ENCODE measurements at places on chromosomes 16 and 17.

DNA sequence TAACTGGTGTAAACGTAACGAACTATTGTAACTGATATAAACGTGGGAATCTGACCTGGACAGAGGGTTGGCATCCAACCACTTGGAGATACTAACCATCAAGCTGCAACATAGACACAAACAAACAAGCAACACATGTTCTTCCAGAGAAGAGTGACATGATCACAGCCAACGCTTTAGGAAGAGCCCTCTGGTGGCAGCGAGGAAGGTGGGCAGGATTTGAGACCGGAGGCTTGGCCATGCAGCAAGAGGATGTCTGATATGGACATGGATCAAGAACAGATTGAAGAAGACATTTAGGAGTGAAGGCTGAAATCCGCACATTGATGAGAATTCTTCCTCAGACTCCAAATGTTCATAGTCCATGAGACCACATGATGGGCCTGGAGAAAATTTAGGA lies 40.3 kb upstream of the TNRC6A start:
- DNase-seq = peak; percentile 21

DNA sequence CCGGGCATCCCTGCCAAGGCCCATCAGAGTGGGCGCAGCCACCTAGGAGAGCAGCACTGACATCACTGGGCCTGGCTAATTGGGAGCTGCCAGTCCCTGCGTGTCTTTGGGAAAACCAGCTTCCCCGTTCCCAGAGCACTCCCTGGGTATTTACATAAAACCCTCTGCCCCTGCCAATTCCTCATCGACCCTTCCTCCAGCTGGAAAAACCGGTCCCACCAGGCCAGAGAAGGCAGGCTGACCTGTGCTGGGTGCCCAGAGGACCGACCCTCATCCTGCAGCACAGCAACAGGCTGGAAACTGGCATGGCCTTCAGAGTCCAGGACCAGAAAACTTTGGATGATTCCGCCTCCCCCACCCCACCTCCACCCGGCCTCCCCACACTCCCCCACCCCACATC lies 8.2 kb upstream of the FOXN1 start:
- DNase-seq = no peak

DNA sequence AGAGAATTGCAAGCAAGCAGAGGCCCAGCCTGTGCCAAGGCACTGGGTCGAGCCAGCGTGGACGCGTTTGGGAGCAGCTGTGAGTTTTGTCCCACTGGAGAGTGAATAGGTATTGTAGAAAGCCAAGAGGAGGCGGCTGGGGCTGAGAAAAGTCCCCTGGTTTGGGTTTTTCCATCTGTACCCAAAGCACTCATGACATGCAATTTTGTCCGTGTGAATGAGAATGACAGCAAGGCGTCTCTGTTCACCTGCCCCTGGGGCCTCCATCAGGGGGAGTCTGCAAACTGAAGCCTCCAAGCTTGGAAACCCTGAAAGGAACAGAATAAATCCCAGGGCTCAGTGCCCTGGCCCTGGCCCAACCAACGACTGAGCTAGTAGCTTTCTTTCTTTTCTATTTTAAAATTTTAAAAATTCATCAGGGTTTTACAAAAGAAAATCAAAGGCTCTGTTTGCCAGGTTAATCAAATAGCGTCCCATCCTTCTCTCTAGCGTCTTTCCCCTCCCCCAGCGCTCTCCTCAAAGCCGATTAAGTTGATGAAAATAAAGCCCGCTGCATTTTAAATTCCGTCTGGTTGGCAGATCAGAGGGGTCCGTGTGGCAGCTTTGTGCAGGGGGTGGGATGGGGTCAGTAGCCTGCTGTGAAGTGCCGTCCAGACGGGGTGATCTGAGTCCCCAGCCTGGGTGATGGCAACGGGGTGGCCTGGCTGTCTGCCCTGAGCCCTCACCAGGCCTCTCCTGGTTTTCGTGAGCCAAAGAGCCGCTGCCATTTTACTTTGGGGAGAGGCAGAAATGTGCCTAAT lies 171.0 kb downstream of the KATNIP start:
- DNase-seq = no peak

DNA sequence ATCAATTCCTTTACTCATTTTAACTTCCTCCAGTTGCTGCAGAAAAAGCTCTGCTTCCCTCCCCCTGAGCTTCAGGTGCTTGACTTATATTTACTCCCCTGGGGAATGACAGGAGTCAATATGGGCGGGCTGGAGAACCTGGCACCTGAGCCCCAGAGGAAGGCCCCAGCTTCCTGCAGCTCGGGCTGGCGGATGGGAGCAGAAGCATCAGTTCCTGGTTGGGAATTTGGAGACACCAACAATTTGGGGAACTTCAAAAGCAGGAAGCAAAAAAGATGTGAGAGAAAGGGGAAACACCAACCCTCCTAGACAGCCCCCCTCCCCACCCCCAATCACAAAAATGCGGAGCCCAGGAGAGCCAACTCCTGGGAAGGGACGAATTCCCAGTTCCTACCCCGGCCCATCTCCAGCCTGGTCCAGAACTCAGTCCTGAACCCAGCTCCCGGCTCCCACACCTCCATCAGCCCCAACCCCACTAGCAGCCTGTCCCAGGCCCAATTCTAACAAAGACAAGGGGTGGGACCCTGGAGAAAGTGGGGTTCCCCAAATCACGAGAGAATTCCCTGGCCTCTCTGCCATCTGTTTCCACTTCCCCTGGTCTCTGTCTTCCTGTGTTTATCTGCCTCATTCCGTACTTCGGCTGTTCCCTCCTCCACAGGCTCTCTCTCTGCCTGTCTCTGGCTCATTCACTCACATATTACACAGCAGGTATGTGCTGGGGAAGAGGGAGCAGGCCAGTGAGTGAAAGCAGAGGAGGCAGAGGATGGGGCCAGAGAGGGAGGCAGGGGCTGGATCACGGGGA lies 16.2 kb upstream of the ASGR2 start:
- DNase-seq = no peak

- no peak for DNase-seq
Observed at GRCh38 chr17:40500709-40501108, 714 bp downstream of the TNS4 start.

DNA sequence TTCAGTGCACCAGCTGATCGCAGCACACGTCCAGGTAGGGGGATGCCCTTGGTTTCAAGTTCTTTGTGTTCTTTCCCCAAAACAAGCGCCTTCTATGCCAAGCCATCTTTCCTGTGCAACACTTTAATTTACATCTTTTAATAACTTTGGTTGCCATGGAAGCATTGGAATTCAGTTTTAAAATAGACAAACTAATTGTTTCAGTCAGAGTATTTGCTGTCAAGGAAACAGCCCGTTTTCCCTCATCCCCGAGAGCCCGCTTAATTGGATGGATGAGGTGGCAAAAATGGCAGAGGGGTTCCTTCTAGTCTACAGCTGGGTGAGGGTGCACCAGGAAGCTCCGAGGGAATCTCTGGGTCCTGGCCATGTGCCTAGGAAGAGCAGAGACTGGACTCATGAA lies 793.7 kb upstream of the EEF2KMT start:
- no peak for DNase-seq

DNA sequence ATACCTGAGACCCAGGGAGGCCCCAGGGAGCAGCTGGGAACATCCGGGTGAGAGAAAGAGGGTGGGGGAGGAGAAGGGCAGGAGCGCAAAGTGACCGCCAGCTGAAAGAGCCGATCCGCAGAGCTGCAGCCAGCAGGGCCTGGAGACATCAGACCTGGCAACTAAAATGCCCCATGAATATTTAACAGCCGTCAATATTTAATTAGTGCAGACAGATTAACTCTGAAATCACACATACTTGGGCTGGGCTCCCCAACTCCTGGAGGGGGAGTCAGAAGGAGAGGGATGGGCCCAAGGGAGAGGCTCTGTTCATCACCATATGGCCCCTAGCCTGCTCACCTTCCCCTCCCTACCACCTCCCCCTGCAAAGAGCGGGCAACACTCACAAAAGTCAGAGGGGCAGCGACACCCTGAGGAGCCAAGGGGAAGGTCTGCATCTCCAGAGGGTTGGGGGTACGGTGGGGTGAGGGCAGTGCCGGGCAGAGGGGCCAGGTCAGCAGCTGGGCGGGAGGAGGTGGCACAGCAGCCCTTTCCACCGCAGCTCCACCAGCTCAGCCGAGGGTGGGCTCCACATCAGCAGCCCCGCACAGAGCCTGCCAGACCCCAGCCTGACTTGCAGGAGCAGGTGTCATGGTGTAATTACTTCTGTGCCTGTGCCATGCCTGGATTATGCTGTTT lies 61.9 kb upstream of the CCL1 start:
- DNase-seq = no peak

- DNase-seq = no peak
Observed at GRCh38 chr17:73027130-73027741, 65.3 kb downstream of the SLC39A11 start.

DNA sequence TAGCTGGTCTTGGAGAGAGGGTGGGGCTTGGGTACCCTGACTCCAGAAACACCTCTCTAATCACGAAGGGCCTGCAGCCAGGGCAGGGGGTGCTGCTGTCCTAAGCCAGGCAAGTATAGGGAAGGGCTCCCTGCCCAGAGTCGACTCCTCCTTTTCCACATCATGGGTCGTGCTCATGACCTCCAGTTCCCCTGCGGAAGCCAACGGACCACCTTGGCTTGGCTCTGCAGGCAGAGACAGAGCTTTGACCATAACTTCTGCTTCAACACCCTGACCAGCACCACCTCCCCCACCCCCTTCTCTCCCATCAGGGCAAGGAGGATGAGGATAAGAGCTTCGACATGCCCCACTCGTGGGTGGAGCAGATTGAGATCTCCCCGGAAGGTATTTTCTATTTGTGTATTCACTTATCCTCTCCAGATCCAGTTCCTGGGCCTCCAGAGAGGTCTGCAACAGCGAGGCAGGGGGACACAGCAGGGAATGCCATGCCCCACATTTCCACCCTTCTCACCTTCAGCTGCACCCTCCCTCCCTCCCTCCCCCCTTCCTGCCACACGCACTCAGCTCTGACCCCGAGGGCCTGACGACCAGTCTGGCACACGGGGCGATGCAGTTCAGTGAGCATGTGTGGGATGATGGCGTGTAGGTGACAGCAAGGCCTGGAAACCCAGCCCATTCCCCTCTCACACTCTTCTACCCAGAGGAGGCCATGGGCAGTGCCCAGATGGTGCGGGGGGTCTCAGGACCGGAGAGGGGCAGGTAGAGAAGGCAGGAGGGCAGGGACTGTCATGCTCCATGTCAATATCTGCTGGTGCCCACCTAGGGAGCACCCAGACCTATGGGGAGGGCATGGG lies 14.0 kb upstream of the KATNB1 start:
- no peak for DNase-seq

- no peak for DNase-seq
Observed at GRCh38 chr17:68456339-68457167, 743 bp downstream of the WIPI1 start.

DNA sequence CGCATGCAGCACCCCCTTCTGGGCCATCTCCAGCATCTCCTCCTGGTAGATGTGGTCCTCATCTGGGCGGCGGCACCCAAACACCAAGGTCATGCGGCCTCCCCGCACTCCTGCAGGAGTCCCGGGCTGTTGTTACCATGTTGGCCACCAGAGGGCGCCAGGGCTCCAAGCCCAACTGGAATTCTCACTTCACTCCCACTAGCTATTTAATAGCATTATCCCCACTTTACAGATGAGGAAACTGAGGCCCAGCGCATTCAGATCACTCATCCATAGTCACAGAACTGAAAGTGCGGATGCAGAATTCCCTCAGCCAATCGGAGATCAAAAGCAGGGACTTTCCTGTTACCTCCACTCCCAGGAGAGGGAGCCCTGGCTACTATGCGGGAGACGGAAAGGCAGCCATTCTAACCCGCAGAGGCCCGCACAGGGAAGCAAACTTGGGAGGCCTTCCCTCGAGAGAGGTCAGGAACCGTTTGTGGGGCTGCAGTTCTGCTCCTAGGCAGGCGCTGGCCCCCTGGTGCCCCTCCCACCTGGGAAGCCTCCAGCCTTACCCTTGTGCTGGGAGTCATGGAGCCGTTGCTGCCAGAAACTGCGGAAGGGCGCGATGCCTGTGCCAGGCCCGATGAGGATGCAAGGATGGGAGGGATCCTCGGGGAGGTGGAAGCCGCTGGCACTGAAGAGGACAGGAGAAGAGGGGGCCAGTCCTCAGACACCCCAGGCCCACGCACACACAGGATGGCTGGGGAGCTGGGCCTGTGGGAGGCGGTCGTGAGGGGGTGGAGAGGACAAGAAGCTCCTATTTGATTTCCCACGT lies 40.1 kb downstream of the NOS2 start:
- peak; percentile 51 for DNase-seq

- DNase-seq = no peak
Observed at GRCh38 chr16:92431-93339, 14.7 kb downstream of the MPG start.

DNA sequence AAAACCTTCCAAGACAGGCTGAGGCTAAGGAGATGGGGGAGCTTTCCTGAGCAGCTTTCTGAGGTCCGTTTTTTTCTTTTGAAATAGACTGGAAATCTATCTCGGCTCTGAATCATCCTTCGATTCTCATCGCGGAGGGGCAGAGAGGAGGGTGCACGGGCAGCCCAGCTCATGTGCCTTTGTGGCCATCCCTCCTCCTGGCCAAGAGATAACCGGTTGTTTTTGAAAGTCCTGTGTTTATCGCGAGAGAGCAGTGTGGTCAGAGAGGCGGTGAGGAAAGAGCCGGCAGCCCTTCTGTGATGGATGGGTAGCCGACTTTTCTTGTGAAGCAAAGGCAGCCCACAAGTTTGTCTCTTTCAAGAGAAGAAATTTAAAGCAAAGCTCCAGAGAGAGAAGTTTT lies 191.6 kb downstream of the CCDC182 start:
- DNase-seq = no peak

GRCh38 chr16:31877876-31878642 lies 4.5 kb downstream of the ZNF267 start:
- DNase-seq = no peak

DNA sequence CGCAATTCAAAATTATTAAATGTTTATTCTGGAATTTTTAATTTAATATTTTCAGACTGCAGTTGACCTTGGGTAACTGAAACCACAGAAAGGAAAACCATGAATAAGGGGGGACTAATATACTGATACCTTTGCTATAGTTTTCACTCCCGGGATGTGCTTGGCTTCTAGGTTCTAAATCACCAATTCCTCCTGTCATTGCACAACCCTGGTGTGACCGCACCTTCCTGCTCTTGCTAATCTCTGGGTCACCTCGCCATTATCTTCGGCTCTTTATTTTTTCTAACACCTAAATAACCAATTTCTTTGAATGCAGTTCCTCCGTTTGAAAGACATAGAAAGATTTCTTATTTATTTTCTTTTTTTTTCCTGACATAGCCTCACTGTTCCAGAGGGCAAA lies 634.5 kb upstream of the GOT2 start:
- DNase-seq = no peak
